ENCODE measurements at places on chromosomes 2 and 18. TPM values are rescaled to one million over a fixed set of nuclear protein-coding genes. Genes with fewer than 3 reads are reported as not detected.

DNA sequence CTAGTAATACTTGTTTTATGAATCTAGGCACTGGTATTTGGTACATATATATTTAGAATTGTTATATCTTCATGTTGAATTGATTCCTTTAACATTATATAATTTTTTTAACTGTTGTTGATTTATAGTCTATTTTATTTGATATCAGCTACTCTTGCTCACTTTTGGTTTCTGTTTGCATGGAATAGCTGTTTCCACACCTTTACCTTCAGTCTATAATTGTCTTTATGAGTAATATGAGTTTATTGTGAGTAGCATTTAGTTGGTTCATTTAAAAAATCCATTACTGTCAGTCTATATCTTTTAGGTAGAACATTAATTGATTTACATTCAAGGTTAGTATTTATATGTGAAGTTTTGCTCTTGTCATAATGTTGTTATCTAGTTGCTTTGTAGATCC lies 58.6 kb downstream of the SMCHD1 start:
- DNase-seq = no peak

The ANKRD62 gene
- polyA plus RNA-seq = not detected

GRCh38 chr18:72940986-72941385 lies 73.2 kb upstream of the NETO1 start:
- no peak for DNase-seq

- DNase-seq = no peak
Measured at GRCh38 chr18:33837191-33837590, 259.2 kb downstream of the ASXL3 start.

DNA sequence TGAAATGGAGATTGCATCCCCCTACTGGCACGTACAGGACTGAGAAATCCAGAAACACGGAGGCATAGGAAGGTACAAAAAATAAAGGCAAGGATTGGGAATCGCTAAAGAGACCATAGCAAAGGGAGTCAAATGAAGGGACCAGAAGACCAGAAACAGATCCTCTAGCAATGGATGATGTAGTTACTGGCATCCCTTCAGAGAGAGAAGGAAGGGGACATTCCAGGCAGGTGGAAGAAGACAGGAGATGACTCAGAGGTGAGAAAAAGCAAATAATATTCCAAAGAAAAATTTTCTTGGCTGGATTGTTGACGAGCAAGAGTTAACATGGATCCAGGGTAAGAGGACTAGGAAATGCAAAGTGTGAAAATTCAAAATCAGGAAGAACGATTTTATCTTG lies 78.4 kb upstream of the FZD7 start:
- DNase-seq = no peak

Data from hindlimb muscle (tissue), 1 donor.